Epithelial cell of esophagus (primary cell): ENCODE measurements at places on chromosomes 12 and 14.

GRCh38 chr12:54549774-54550451 is 512 bp downstream of the PDE1B start:
- DNase-seq = peak; percentile 83

DNA sequence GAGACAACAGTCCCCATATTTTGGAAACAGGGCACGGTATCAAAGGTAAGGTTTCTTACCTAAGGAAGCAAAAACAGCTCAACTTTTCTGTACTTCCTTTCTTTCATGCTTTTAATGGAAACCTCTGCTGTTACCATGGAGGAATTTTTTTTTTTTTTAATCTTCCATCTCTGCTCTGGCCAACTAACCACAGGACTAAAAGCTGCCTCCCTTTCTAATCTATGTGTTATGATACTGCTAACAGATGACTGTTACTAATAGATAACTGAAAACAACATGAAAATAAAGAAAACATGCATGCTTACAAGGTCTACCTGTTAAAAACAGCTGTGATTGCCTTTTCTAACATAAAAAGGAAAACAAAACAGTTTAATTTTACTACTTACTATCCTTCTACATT is 168.4 kb downstream of the SOX5 start:
- no peak for DNase-seq

DNA sequence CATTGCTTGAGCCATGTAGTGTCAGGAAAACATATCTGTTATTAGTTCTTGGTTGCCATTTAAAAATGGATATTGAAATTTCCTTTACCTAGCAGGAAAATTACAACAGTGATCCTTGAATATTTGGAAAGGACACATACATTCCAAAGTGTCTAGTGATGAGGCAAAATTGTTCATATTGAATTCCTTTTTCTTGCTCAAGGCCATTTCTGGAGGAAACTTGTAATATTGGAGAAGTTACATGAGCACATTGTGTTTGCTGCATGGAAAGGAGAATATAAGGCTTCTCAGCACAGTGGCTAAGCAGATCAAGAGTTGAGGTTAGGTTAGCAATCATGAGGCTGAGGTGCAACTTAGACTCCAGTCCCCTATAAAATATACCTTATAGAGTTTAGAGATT is 121.9 kb downstream of the PDE3A start:
- DNase-seq = no peak

- peak; percentile 77 for DNase-seq
Observed at GRCh38 chr14:50062438-50063085, 53.8 kb downstream of the VCPKMT start.
